Stimulated activated CD4-positive, alpha-beta T cell treated with anti-CD3 and anti-CD28 coated beads, Interleukin-2, amount 100 ng/mL, for 24 hours (primary cell): ENCODE measurements at places on chromosomes 3 and 15.

DNA sequence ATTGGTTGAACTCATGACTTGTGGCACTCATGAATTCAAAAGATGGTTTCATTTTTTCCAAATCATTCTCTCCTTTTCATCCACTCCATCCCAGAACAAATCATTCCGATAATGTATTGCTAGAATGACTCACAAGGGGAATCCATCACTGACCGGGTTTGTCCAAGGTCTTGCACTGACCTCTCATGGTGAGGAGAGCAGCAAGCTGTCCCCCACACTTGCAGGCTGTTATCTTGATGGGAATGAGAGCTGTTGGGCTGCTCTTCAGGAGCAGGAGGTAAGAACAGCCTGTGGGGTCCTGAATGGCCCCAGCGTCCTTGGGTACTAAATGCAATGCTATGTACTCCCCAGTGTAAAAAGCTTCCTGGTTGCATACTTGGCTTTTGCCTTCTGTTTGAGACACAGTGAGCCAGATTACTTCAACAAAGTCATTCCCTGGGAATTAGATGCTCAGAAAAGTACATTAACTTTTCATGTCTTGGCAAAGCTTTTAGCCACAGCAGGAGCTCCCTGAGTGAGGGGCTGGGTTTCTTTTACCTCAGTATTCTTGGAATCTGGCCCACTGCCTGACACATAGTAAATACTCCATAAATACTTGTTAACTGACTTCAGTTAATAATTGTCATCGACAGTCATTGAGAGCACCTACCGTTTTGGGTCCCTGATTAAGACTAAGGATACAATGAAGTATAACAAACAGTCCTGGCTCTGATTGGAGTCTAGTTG, 24.1 kb downstream of the CCNL1 start:
- no peak for DNase-seq

- no peak for DNase-seq
These were observed 915 bp upstream of the CALML4 start for GRCh38 chr15:68205954-68206539.

GRCh38 chr15:40565333-40566238, 744 bp upstream of the CCDC32 start:
- no peak for DNase-seq

- no peak for DNase-seq
These were observed 309.8 kb downstream of the VPS13C start for GRCh38 chr15:61750271-61751084.

DNA sequence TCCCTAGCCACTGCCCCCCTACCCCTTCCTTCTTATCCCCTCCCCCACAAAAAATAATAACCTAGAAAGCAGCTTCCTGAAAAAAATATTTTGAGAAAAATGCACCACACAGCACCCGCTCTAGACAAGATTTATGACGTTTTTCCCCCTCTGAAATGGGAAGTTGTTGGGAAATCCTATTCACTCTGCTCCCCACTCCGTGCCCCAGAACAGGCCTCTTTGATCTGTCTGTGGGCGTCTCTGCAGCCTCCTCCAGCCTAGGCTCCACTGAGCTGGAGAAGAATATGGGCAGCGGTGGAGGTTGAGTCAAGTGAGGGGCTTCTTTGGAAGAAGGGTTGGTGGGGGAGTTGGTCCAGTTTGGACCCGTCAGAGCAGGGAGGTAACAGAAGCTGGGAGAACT, 28.5 kb upstream of the POLG start:
- no peak for DNase-seq

DNA sequence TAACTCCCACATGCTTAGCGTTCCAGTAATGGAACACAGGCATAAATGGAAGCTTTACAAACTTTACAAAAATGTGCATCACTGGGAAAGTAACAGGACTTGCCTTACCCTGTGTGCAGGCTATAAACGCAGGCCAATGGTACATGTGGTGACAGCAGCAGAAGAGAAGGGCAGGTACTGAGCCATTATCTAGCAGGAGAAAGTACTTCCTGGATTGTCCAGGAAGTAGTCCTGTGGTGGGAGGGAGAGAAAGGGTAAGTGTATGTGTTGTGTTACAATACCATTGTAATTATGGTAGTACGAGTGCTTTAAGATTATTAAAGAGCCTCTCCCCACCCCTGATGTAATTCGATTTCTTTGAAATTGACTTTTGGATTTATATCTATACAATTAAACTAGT, 5.3 kb downstream of the ATP1B3 start:
- DNase-seq = no peak
